Cortex of kidney (tissue), 1 donor: ENCODE measurements at places on chromosomes 13 and 19.

DNA sequence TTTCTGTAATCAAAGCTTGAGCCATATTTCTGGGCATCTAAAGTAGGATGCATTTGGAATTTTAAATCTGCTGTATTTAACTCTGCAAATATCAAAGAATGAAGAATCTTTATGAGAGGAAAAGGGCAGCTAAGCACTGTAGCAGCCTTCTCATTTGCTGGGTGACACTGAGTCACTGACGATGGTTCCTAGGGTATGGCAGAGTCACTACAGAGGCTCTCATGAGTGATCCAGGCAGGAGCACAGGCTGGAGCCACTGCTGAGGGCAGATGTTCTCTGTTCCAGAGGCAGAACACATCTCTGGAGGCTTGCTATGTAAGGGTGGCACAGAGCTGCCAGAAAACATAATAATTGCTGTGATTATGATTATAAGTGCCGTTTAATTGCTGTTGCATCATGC is 340.7 kb upstream of the HTR2A start:
- no peak for DNase-seq

- no peak for DNase-seq
These were observed 18.2 kb upstream of the PTBP1 start for GRCh38 chr19:778910-779653.

DNA sequence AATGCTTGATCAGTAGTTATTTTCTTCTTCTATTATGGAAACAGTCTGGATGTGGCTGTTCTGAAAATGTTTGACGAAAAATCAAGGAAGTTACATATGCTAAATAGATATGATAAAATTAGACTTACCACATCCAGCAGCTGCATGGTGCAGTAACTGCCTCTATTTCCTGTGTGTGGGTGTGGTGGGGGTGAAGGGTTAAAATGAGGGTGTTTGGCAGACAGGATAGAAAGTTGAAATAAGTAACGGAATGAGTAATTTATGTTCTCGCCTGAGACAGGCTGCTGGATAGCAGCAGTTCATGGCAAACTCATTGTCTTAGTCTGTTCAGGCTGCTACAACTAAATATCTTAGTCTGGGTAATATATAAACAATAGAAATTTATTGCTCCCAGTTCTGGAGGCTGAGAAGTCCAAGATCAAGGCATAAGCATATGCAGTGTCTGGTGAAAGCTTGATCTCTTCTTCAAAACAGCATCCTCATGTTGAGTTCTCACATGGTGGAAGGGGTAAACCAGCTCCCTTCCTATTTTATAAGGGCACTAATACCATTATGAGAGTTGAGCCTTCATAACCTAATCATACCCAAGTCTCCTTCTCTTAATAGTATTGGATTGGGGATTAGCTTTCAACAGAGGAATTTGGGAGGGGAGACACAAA is 1248.9 kb downstream of the SLITRK5 start:
- no peak for DNase-seq

- DNase-seq: no peak
These were observed 2.8 kb upstream of the HNRNPM start for GRCh38 chr19:8441725-8442544.

GRCh38 chr19:35291259-35291658 is 702 bp upstream of the MAG start:
- no peak for DNase-seq

DNA sequence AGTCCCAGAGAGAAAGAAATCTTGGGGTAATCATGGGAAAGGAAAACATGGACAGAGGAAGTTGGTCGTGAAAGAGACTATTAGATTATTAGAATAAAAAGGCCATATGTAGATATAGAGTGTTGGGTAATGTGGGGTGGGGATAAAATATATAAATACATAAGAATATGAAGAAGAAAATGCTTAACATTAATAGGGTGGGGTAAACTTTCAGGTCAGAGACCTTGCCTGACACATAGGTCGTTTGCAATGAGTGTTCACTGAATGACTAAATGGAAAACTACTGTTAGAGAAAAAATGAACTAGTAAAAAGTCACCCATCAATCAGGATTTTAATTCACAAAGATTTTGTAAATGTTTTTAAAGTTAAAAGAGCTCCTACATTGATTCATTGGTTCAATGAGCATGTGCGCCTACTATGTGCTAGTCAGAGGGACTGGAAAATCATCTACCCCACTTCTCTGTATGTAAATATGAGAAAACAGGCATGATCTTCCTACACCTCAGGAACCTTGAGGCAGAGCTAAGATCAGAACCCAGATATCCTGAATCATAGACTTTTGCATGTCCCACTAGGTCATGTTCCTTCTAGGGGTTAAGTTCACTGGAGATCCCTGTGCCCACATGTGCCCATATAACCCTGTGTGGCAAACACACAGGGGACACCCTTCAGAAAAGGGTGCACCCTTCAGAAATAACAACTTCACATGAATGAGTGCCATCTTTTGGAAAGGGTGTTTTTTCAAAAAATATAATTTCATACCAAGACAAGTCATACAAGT is 24.6 kb upstream of the KLF12 start:
- DNase-seq: no peak

DNA sequence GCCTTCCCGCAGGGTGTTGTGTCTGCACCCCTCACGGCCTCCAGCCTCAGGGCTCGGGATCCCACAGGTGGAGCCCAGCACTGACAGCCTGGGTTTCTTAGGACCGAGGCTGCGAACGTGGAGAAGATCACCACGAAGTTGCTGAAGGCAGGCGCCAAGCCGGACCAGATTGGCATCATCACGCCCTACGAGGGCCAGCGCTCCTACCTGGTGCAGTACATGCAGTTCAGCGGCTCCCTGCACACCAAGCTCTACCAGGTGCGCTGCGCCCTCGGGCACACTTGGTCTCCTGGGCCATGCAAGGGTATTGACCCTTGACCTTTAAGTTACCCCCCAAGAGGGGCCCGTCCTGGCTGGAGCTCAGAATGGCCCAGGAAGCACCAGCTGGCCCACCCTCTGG is 29.0 kb downstream of the UPF1 start:
- no peak for DNase-seq

DNA sequence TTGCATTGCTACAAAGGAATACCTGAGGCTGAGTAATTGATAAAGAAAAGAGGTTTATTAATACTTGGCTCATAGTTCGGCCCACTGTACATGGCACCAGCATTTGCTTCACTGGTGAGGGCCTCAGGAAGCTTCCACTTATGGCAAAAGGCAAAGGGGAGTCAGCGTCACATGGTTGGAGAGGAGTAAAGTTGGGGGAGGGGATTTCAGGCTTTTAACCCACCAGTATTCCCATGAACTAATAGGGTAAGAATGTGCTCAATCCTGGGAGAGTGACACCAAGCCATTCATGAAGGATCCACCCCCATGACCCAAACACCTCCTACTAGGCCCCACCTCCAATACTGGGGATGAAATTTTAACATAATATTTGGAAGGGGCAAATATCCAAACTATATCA is 82.5 kb upstream of the MYCBP2 start:
- DNase-seq: no peak

GRCh38 chr13:23956106-23956505 is 58.8 kb upstream of the C1QTNF9B start:
- no peak for DNase-seq

DNA sequence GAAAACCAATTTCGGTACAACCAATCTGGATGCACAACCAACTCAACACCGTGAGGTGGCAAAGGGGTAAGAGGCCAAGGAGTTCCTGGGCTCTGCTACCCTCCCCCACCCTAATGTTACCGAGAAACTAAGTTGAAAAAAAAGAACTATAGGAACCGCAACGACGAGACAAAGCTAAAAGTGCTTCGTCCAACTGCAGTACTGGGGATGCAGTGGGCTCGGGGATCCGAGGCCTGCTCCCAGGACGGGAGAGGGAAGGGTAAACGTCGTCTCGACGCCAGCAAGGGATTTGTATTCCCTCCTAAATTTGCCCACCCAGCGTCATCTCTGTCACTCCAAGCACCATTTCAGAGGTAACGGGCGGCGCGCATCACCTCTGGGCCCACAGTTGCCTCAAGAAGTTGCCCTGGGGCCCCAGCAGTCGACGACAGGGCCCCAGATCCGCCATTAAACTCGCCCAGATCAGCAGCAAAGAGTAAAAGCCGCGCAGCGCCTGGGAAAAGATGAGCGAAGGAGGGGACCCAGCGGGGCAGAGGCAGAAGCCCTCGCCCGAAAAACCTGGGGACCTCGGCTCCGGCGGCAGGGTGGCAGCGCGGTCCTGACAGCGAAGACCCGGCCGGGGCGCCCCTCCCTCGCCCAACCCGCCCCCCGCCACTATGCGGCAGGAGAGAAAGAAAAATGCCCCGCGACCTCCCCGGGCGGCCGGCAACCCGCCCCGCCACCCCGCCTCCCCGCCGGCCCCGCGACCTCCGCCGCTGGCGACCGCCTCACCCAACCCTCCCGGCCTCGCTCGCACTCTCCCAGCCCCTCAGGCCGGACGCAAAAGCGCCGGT is 752 bp downstream of the ZMYM5 start:
- DNase-seq: no peak

DNA sequence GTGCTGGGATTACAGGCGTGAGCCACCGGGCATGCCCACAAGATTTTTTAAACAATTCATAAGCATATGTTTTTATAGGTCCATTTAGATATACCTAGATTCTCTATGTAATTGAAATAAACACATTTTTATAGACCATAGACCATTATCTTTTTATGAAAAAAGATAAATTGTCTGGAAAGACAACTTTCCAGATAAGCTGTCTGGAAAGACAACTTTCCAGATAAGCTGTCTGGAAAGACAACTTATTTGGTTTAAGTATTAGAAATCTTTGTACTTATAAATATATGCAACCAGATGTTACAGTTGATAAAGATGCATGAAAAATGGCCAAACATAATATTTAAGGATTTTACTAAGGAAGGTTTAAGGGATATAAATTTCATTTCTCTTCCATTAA is 538.5 kb downstream of the GPC6 start:
- no peak for DNase-seq

GRCh38 chr13:74761801-74762757 is 627.9 kb upstream of the KLF12 start:
- no peak for DNase-seq

GRCh38 chr13:95588721-95589120 is 36.2 kb downstream of the CLDN10 start:
- no peak for DNase-seq

DNA sequence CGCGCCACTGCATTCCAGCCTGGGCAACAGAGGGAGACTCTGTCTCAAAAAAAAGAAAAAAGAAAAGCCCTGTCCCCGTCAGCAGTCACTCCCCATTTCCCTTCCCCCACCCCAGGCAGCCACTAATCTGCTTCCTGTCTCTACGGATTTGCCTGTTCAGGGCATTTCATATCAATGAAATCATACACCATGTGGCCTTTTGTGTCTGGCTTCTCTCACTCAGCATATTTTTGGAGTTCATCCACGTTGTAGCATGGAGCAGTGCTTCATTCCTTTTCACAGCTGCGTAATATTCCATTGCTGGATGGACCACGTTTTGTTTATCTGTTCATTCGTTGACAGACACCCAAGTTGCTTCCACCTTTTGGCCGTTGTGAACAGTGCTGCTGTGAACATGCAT is 36.1 kb upstream of the KLF2 start:
- no peak for DNase-seq

- no peak for DNase-seq
These were observed 220.3 kb downstream of the DNAJC15 start for GRCh38 chr13:43243711-43244110.

DNA sequence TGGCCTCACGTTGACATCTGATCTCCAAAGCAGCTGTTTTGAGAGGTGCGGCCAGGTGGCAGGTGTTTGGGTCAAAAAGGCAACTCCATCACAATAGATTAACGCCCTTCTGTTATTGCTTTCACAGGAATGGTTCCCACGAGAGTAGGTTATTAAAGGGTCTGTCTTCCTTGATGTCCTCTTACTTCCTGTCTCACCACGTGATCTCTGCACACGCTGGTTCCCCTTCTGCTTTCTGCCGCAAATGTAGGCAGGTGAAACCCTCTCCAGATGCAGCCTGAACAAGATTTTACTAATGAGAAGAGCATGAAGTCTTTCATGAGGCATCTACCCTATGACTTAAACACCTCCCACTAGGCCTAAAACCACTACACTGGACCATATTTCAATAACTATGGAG is 22.8 kb upstream of the ZNF564 start:
- DNase-seq: no peak

- no peak for DNase-seq
These were observed at the start of gene DKKL1 for GRCh38 chr19:49363268-49364082. Gene DKKL1 (plus strand): TSS chr19:49363877. CDS start chr19:49363999, 122 bp downstream.

DNA sequence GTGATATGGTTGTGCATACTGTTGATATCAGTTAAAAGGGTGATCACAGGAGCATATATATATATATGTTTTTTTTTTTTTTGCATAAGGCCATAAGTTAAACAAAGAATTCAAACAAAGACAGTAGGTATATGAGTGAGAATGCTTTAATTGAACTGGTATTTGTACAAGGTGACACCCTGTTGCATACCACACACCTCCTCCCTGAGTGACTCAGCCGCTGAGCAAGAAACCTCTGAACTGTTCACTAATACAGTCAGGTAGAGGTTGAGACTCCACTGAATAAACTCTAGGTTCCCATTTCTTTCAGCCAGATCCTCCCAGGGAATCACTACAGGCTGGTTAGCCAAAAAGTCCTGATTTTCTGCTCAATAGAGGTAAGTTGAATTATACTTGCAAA is at the start of gene SCEL:
Gene SCEL (plus strand): TSS at position 259 of the 400 bp plus-strand sequence. CDS start 20,170 bp downstream, outside the sequence.
- no peak for DNase-seq
